ENCODE measurements at places on chromosomes 2 and 18.

DNA sequence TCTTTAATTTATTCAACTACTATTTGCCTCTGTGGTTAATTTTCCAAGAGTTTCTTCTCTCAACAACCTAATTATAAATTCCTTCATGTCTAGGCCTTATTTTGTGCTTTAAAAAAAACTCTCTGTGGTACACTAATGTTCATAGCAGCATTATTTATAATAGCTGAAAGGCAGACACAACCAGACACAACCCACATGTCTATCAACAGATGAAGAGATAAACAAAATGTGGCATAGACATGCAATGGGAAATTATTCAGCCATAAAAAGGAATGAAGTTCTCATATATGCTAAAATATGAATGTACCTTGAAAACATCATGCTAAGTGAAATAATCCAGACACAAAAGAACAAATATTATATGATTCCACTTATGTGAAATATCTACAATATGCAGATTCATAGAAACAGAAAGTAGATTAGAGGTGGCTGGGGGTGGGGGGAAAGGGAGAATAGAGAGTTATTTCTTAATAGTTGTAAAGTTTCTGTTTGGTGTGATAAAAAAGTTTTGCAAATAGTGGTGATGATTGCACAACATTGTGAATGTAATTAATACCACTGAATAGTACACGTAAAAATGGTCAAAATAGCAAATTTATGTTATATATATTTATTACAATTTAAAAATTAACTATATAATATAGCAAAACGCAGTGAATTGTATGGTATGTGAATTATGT is 28.1 kb upstream of the RASGRP3 start:
- no peak for DNase-seq

GRCh38 chr2:76316691-76317090 is 606.0 kb upstream of the GCFC2 start:
- DNase-seq, result no peak

GRCh38 chr2:217740756-217741155 is 262.0 kb downstream of the TNS1 start:
- no peak for DNase-seq

GRCh38 chr2:178296394-178297090 is 102.2 kb downstream of the OSBPL6 start:
- no peak for DNase-seq

DNA sequence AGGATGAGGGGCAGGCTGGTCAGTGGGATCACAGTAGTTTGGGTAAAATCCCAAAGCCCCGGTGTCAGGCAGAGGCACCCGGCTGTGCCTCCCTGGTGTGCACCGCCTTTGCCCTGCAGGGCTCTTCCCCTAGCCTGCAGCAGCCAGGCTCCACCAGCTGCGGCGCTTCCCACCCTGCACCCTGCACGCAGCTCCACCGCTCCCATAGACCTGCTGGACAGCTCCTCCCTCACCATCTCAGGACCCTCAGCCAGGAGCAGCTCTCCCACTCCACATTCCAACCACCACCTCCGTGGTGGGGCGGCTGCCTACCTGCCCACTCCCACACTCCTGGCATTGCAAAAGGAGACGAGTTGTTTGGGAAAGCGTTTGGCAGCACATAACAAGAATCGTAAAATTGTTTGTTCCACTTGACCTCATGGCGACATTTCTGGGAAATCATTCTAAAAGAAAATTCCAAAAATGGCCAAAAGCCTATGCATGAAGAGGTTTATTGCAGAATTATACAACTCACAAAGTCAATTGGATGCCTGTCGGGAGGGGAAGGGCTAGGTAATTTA is 287.4 kb upstream of the HDAC4 start:
- no peak for DNase-seq

DNA sequence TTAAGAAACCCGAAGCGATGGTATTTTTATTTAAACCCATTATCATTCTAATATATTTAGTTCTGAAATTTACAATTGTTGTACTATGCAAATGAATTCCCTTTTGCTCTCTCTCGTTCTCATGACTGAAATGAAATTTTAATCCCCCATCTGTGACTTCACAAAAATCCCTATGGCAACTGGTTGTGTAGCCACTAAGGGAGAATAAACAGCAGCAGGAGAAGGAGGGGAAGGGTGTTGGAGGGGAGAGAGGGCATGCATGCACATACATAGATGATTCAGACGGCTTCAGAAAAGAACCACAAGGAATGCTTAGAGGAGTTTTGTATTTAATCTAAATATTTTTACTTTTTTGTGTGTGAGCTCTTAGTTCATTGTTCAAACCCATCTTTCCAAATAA is 36.8 kb downstream of the CPS1 start:
- no peak for DNase-seq

DNA sequence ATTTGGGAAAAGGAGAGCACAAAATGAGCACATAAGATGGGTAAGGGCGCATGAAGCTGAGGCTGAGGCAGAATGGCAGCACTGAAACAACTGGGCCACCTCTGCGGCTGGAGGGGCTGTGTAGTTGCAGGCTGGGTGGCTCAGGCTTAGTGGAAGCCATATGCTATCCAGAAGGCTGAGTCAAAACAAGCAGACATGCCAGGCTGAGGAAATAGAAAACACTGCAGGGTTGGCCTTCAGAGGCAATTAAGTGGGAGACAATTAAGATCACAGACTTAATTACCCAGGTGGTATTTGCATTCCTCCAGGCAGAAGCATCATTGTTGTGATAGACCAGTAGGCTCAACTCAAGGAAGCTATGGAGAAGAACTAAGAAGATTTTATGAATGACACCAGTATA is 11.4 kb upstream of the XPO1 start:
- DNase-seq, result no peak

- DNase-seq, result no peak
Observed at GRCh38 chr18:13643261-13643751, 83.1 kb downstream of the FAM210A start.

GRCh38 chr2:173145454-173145853 is 69.8 kb downstream of the MAP3K20 start:
- DNase-seq, result no peak

GRCh38 chr2:44009136-44009735 is 13.4 kb upstream of the LRPPRC start:
- no peak for DNase-seq

- no peak for DNase-seq
Observed at GRCh38 chr2:46390901-46391395, 88.4 kb upstream of the TMEM247 start.

DNA sequence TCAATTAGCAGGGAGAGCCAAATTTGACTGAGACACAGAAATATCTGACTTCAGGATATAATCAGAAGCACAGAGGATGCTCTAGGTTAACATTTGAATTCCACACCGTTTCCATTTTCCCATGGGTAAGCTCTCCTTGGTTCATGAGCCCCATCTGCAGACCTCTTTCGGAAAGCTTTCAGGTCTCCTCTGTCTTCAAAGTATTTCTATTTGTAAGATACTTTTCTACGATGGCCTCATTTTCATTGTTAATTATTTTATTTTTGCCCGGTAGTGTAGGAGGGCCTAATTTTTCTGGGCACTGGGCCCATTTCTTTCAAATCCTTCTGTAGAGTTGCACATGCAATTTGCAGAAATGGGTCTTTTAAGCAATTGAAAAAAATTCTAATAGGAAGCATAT is 53.8 kb downstream of the LRPPRC start:
- no peak for DNase-seq

DNA sequence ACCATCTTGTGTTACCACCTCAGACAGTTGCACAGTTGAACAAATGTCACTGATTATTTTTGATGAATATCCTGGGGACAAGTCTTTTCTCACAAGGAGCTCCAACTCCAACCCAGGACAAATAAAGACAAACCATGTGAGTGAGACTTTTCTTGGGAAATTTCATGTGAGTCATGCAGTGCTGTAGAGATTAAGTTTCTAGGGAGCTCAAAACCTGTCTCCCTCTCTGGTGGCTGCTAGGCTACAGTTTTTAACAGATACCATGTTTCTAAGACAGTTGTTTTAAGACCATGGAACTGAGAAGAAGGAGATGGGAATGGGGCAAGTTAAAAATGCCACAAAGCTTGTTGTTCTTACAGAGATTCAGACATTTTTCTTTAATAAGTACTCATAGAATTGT is 255.5 kb downstream of the RIT2 start:
- no peak for DNase-seq

DNA sequence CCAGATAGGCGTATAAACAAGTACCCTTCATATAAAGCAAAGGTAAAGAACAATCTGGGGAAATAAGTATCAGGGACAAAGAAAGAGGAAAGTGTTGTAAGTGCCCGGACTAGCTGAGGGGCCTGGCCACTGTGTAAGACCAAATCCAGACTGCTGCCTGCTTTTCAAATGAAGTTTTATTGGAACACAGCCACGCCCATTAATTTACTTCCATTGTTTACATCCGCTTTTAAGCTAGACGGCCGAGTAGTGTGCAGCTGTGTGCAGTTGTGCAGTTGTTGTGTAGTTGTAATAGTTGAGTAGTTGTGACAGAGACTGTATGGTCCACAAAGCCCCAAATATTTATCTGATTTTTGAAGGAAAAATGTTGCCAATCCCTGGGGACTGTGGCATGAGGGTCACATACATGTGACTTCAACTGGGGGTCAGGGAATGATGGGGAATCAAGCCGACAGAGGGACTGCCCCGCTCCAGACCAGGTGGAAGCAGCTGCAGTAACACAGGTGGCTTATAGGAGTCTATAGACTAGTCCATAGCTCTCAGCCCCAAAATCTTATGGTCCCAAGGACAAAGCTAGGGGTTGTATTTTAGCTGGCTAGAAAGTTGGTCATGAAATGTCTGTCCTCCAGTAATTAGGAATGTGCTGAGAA is 30.0 kb downstream of the FHL2 start:
- DNase-seq, result no peak

- DNase-seq, result no peak
Observed at GRCh38 chr2:211730215-211730614, 808.4 kb downstream of the ERBB4 start.

DNA sequence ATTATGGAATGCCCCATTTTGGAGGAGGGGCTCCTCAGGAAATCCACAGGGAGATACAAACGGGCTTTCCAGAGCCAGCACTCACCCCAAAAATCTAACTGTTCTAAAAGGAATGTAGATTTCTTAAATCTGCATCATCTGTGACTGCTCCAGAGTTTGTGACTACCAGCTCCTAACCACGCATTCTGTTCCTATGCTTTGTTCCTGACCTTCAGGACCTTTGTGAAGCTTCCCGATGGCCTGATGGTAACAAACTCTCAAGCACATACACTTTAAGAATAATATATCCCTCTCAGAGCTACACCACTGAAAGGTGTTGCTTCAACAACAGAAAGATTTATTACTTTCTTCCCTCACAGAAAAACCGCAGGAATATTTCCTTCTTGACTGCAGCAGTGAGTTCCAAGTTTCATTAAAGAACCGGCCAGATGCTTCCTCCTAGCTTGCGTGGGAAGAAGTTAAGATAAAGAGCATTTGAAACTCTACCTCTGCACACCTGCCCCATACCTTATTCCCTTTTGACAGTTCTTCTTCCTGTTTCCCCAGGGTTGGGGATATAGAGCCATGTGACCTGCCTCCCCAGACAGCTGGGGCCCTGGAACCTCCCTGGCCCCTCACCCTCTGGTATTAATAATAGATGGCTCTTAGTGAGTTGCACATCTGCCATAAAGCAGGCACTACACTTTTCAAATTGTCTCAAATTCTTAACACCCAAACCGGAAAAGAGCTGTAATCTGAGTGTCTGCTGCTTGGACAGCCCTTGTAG is 40.2 kb upstream of the EML4 start:
- no peak for DNase-seq

- DNase-seq, result no peak
Observed at GRCh38 chr2:70525032-70525431, 28.6 kb downstream of the TGFA start.

Data from activated T-helper 9 cell treated with anti-CD3 and anti-CD28 coated beads, Interleukin-2, amount 50 U/mL, for 16 hours (primary cell).